Esophagus squamous epithelium (tissue), 5 donors: ENCODE measurements at places on chromosomes 7 and 10.

DNA sequence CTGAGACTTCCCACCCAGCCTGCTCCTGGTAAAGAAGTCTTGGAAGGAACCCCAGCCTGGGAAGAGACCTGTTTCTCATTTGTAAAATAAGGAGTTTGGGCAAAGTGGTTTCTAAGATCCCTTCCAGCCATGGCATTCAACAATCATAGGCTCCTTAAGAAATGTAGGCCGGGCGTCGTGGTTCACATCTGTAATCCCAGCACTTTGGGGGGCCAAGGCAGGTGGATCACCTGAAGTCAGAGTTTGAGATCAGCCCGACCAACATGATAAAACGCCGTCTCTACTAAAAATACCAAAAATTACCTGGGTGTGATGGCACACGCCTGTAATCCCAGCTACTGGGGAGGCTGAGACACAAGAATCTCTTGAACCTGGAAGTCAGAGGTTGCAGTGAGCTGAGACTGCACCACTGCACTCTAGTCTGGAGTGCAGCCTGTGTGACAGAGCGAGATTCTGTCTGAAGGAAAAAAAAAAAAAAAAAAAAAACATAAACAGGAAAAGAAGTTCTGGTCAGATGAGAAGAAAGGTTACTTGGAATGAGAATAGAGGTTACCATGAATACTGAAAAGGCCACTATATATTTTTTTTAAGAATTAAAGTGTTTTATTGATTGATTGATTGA is 15.9 kb downstream of the DLG5 start:
- no peak overlapping the region for H3K27ac ChIP-seq
- no peak overlapping the region for H3K4me3 ChIP-seq
- H3K36me3 ChIP-seq = no peaks in the 10 kb centered on the region
- H3K27me3 ChIP-seq = no peaks in the 10 kb centered on the region

GRCh38 chr7:27433581-27433980 is 191.0 kb downstream of the EVX1 start:
- no peak overlapping the region for H3K4me3 ChIP-seq
- DNase-seq = no peak
- H3K27ac ChIP-seq = no peak overlapping the region
- H3K4me1 ChIP-seq = no peaks in the 10 kb centered on the region
- no peaks in the 10 kb centered on the region for H3K36me3 ChIP-seq

DNA sequence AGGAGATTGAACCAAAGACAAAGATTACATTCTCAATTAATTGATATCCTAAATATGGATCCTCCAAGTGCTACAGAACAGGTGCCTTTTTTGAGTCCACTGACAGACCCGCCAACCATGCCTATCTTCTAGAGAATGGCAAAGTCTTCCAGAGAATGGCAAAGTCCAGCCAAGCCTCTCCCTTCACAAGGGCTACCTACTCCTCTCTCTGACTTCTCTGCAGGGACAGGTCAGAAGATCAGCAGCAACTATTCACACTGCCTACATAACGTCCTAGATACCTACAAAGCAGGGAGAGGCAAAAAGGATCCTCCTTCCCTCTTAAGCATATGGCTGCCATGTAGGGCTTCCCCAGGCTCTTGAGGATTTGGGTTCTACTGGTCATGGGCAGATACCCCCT is 12.4 kb downstream of the UBE2H start:
- H3K27ac ChIP-seq = no peak overlapping the region
- no peak for DNase-seq
- no peaks in the 10 kb centered on the region for H3K36me3 ChIP-seq
- no peak overlapping the region for H3K4me3 ChIP-seq
- peaks cover 21% of the 10 kb centered on the region for H3K4me1 ChIP-seq

DNA sequence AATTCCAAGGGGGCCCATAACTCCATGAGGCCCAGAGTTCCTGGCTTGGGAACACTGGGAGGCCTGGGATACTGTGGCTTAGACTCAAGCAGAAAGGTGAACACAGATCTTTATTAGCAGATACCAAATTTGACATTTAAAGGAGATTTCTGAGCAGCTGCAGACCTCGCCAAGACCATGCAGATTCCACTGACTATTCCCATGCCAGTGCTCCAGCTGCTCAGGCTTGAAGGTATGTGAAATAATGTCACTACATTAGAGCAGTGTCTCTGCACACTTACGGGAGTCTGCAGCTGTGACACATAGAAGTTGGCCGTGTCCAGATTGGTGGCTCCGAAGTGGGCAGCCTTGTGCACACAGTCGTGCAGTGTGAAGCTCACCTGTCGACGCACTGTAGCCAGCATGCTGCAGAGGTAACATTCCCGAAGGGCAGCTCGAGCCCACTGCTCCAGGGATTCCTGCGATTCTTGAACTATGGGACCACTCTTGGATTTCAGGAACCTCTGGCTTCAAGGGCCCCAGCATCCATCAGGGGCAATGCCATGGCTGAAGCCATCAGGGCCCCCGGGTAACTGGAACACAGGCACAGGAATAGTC is 46.1 kb downstream of the SEPTIN7 start:
- H3K4me3 ChIP-seq = no peak overlapping the region
- no peak overlapping the region for H3K27ac ChIP-seq
- H3K4me1 ChIP-seq = no peaks in the 10 kb centered on the region
- peaks cover 51% of the 10 kb centered on the region for H3K36me3 ChIP-seq
- DNase-seq = no peak

DNA sequence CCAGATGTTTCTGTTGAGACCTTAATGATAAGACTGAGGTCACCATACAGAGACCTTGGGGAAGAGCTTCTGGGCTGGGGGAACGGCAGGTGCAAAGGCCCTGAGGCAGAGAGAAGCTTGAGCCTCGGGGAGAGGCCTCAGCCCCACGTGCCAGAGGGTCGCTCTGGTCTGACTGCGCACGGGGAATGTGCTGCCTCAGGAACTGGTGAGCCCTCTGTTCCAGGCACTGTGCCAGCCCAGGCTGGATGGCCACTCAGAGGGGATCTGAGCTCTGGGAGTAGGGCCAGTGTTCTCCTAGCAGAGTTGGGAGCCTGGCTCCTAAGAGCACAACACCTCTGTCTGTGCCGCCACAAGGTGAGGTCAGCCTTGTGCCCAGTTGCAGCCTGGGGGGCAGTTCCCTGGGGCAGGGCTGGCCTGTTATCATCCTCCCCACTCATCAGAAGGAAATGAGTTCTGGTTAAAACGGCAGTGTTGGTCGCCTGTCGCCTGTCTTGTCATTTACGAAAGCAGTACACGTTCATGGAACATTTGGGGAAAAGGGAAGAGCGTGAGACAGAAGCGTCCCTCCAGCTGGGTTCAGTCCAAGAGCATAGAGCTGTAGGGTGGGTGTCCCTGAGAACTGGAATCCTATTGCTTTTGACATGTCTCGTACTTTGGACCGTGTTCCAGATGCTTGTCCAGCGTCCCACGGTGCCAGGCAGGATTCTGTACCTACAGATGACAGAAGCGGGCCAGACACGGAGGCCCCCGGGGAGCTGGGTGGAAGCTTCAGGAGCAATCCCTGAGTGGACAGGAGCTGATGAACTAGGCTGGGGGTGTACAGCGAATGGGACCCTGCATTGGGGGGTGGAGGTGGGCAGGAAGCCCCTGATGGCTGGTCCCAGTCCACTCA is 4.3 kb downstream of the TTYH3 start:
- no peaks in the 10 kb centered on the region for H3K36me3 ChIP-seq
- DNase-seq = no peak
- H3K4me1 ChIP-seq = peaks cover 96% of the 10 kb centered on the region

GRCh38 chr10:71126432-71126831 is 85.9 kb upstream of the UNC5B start:
- H3K27me3 ChIP-seq = peaks cover 40% of the 10 kb centered on the region
- H3K36me3 ChIP-seq = no peaks in the 10 kb centered on the region
- H3K27ac ChIP-seq = no peak overlapping the region
- H3K4me3 ChIP-seq = no peak overlapping the region

DNA sequence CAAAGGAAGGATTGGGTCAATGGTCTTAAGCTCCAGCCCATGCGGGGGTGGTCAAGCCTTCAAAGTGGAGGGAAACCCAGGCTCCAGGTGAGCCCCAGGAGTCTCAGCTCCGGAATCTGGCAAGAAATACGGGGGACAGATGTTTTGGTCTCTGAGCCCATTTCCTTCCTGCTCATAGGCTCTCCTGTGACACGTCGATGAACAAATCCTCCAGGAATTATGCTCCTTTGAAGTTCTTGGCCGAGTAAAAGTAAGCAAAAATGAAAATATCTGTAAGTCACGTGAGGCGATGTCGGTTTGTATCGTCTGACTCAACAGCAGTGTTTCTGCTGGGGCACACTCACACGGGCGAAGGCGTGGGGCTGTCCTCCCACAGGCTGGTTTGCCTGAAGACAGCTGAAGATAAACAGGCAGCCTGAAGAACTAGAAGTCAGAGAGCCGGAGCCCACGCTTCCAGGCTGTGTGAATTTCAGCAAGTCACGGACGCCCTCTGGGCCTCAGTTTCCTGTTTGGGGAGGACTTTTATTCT is 52.6 kb upstream of the SMNDC1 start:
- H3K36me3 ChIP-seq = no peaks in the 10 kb centered on the region
- peaks cover 12% of the 10 kb centered on the region for H3K4me1 ChIP-seq
- DNase-seq = no peak
- no peaks in the 10 kb centered on the region for H3K27me3 ChIP-seq
- H3K27ac ChIP-seq = peak overlapping the region; percentile 76

- peaks cover 5% of the 10 kb centered on the region for H3K36me3 ChIP-seq
- H3K27ac ChIP-seq = peak overlapping the region; percentile 14
- H3K4me1 ChIP-seq = peaks cover 5% of the 10 kb centered on the region
- H3K27me3 ChIP-seq = no peaks in the 10 kb centered on the region
- peak; percentile 49 for DNase-seq
Measured at GRCh38 chr7:30445770-30446169, 32.8 kb downstream of the NOD1 start.

- no peaks in the 10 kb centered on the region for H3K4me1 ChIP-seq
- H3K27me3 ChIP-seq = no peaks in the 10 kb centered on the region
- H3K36me3 ChIP-seq = no peaks in the 10 kb centered on the region
- DNase-seq = no peak
- H3K27ac ChIP-seq = no peak overlapping the region
Measured at GRCh38 chr10:33180390-33180789, 154.1 kb downstream of the NRP1 start.

DNA sequence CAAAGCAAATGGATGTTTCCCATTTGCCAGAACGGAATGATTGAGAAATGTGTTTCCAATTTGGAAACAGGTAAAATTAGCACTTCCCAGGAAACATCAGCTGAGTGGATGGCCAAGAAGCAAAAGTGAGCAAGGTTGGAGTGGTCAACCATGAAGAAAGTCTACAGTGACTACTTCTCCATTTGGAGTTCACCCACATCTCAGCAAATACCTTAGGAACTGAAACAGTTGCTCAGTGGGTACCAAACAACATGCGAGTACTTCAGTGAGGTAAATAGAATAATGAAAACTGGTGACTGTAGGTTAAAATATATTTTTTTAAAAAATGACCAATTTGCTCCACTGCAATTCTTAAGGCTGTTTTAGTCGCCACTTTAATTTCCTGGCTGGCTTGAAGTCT is 57.7 kb downstream of the SLC16A9 start:
- no peaks in the 10 kb centered on the region for H3K27me3 ChIP-seq
- no peak overlapping the region for H3K27ac ChIP-seq
- no peaks in the 10 kb centered on the region for H3K36me3 ChIP-seq
